ENCODE measurements at places on chromosomes 12 and 14. TPM values are rescaled to one million over a fixed set of nuclear protein-coding genes. Genes with fewer than 3 reads are reported as not detected.

GRCh38 chr14:29475641-29476040 lies 452.0 kb downstream of the PRKD1 start:
- DNase-seq = no peak

GRCh38 chr12:66288121-66288520 lies 14.2 kb upstream of the HELB start:
- no peak for DNase-seq

- DNase-seq = no peak
Observed at GRCh38 chr12:55908726-55909512, 18.8 kb downstream of the PYM1 start.

- DNase-seq = no peak
Observed at GRCh38 chr12:65720136-65721130, 103.8 kb upstream of the HMGA2 start.

- no peak for DNase-seq
Observed at GRCh38 chr12:15995801-15996200, 84.7 kb downstream of the DERA start.

DNA sequence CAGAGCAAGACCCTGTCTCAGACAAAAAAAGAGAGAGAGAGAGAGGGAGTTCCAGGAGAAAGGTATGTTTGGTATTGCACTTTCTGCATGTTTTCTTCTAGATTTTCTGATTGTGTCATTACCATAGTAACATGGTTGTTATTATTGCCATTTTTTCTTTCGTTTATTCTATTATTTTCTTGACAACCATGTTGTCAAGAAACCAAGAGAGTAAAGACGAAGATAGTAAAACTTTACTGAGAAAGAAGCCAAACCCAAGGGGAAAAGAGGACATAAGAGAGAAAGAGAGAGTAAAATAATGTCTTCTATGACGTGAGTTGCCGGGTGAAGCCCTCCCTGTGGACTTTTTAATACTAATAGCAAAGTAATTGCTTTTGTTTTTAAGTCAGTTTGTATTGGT lies 1186.0 kb upstream of the SEL1L start:
- no peak for DNase-seq

GRCh38 chr12:127334912-127335644 lies 931.9 kb upstream of the TMEM132C start:
- no peak for DNase-seq

DNA sequence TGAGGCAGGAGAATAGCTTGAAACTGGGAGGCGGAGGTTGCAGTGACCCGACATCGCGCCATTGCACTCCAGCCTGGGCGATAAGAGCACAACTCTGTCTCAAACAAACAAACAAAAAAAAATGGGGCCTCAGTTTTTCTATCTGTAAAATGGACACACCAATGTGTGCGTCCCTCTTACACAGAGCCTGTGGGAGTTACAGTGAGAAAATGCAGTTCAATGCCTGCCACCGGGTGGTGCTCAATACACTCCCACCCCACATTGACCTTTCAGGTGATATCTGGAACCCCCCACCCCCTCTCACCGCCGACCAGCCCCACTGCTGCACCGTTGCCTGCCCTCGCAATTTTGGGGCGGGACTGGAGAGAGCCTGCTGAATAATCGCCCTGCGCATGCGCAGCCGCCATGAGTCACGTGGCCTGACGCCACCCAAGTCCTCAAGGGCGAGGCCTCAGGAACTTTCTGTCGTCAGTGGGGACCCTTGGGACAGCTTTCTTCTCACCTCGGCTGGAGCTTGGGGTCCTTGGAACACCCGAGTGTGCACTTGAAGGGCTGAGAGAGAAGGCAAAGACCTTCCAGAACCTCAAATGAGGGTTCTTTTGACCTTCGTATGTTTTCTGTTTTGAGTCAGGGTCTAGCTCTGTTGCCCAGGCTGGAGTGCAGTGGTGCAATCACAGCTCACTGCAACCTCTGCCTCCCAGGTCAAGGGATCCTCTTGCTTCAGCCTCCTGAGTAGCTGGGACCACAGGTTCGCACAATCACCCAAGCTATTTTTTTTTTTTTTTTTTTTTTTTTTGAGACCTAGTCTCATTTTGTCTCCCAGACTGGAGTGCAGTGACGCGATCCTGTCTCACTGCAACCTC lies 14.6 kb upstream of the CABP1 start:
- no peak for DNase-seq

GRCh38 chr12:69701826-69702225 lies 2.7 kb upstream of the BEST3 start:
- no peak for DNase-seq

DNA sequence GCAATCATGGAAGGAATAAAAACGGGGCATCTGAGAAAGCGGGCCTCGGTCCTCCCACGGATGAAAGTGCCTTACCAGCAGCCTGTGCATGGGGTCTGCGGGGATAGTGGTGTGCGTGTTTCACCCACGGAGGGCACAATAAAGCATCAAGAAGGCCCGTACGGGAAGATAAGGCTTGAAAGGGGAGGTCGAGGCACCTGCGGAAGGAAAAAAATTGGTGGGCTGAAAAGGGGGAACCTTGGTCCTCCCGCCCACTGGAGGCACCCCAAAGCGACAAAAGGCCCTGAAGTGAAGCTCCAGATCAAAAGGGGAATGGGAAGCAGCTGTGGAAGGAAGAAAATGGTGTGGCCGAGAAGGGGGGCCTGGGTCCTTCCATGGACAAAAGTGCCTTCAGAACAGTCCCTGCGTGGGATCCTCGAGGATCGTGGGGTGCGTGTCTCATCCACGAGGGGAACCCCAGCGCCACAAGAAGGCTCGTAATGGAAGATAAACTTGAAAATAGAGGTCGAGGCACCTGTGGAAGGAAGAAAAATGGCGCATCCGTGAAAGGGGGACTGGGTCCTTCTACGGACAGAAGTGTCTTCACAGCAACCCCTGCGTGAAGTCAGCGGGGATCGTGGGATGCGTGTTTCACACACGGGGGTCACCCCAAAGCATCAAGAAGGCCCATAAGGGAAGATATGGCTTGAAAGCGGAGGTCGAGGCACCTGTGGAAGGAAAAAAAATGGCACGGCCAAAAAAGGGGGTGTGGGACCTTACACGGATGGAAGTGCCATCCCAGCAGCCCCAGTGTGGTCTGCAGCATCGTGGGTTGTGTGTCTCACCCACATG lies 276.9 kb downstream of the ALG10 start:
- DNase-seq = no peak

GRCh38 chr14:22597771-22598098 lies 365 bp upstream of the ABHD4 start:
- no peak for DNase-seq

DNA sequence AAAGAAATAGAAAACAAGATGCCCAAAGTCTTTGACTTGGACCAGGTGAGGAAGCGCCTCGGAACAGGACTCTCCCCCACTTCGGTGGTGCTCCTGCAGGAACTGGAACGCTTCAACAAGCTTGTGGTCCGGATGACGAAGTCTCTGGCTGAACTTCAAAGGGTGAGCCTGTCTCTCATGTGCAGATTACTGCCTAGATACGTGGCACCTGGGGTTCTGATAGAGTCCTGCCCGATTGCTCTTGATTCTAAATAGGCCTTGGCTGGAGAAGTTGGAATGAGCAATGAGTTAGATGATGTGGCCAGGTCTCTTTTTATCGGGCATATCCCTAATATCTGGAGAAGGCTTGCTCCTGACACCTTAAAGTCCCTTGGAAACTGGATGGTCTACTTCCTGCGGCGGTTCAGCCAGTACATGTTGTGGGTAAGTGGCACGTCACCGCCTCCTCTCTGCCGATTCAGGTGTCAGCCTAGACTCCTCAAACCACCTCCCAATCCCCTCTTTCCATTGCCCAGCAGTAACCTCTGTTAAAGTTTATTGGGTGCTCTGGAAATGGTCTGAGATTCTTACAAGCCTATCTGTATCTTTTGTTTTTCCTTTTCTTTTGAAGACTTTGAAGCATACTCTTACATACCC lies 40.8 kb downstream of the CCDC92 start:
- DNase-seq = no peak

DNA sequence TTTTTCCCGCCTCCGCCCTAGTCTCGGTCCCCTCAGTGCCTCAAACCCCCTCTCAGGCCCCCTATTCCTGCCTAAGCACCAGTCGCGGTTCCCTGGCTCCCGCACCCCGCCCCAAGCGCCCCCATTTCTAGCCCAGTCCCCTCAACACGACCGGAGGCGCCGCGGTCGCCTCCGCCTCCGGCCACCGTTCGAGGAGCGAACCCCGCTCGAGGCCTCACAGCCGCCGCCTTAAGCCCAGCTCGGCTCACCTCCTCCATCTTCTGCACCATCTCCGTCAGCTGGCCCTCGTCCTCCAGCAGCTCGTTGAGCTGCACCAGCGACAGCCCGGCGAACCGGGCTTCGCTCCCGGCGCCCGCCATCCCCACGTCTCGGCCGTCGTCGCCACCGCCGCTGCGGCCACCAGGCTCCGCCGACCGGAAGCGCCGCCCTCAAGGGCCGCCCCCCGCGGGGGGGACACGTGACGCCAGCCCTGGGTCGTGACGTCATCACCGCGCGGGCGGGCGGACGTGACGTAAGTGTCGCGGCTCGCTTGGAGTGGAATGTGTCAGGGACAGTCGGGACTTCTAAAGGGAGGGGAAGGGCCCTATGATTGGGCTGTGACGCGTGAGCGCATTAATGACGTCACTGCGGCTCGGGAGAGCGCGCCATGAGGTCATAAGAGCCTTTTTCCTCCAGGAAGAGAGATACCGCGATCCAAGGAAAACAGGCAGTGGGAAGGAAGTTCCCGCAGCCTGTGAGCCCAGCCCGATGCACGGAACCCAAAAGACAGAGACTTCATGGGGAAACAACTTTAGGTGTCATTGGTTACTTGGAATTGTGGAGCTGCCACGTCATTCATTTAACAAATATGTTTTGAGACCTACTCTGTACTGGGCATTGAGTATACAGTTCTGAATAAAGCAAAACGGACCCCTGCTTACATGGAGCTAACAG lies at the start of gene VPS37B:
TSS of gene VPS37B (minus strand) at position 421 of the 933 bp plus-strand sequence. CDS start at position 359, 62 bp downstream.
- peak; percentile 86 for DNase-seq

DNA sequence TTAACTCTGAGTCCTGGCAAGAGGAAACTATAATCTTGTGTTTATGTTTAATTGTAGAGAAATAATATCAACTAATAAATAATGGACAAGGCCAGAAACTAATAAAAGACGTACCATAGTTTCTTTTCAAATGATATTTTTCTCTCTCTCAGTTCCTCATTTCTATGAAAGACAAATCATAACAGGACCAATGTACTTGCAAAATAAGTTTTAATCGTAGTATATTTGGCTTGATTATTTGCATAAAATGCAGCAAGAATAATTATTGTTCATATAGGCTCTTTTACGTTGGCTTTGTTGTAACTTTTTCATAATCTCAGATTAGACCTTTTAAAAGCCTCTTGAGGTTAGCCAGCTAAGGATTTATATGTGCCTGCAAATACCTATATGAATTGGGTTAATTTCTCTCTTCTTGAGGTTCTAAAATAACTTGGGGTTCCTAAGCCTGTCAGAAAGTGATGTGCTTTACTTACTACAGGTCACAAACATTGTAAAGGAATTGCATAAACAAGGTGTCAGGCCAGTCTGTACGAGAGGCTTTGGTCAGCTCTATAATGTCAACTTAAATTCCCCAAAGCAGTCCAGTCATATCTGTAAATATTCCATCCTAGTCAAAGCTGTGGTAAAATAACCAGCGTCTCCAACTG lies 152.8 kb upstream of the PTPRQ start:
- DNase-seq = no peak

DNA sequence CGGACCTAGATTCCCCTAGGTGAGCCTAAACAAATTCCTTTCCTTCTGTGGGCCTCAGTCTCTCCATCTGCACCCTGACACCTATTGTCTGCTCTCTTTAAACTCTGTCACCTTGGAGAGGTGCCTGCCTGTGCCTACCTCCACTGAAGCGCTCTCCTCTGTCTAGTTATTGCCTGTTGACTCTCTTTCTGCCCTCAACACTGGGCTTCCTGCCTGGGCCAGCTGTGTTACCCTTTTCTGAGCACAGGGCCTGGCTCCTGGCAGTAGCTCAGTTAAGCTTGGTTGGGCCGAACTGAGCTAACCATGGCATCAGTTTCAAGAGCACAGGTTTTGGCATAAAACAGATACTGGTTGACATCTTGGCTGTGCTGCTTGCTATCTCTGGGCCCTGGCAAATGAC lies 43.5 kb downstream of the PRMT8 start:
- no peak for DNase-seq

DNA sequence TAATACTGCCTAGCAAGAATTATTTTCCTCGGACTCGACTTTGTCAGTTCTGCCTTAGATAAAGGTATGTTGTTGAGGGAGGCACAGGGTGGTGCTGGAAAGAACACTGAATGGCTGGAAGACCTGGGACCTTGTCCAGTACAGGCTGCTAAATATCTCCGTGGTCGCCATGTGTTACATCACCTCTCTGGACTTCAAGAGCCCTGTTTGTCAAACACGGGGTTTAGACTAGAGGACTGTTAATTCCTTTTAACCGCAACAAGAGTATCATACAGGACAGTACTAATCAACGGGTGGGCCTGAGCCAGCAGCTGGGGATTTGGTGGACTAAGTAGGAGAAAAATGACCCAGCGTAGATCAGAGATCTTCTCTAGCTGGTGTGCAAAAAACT lies 476.3 kb downstream of the LRIG3 start:
- no peak for DNase-seq

DNA sequence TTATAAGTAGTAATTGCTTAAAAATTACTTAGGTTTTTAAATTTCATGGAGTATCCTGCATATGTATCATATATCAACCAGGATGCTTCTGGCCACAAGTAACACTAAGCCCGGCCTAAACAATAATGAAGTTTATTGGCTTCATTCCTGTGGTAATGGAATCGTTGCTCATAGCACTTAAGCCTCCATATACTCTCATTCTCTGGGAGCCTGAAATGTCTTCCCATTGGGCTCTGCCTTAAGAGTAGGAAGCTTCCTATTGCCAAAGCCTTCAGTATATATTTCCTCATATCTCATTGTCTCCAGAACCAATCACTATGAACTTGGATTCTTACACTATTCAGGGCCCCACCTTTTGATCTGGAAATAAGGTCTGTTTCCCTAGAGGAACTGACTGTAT lies 83.8 kb upstream of the DNM1L start:
- no peak for DNase-seq

- no peak for DNase-seq
Observed at GRCh38 chr12:24078318-24078765, 128.9 kb upstream of the SOX5 start.

PACS2 gene
- 73.0 TPM for total RNA-seq

ACVRL1 gene
- total RNA-seq = 9.4 TPM

EXOC3L4 gene
- total RNA-seq = 0.82 TPM

SIX6 gene
- not detected for total RNA-seq

NOVA1 gene
- total RNA-seq = 34.6 TPM

CBLN3 gene
- not detected for total RNA-seq

PKP2 gene
- total RNA-seq = 7.3 TPM

KLHDC2 gene
- 137 TPM for total RNA-seq

AQP2 gene
- total RNA-seq = not detected

GPRC5D gene
- not detected for total RNA-seq

OR4E2 gene
- total RNA-seq = not detected

FLRT2 gene
- 84.0 TPM for total RNA-seq

LGR5 gene
- total RNA-seq = under 0.01 TPM
